ENCODE measurements at places on chromosomes 16 and 17. TPM values are rescaled to one million over a fixed set of nuclear protein-coding genes. Genes with fewer than 3 reads are reported as not detected.

GRCh38 chr17:37642681-37643080 lies 565 bp downstream of the DDX52 start:
- DNase-seq: no peak

GRCh38 chr17:32828822-32829221 lies 48.1 kb downstream of the MYO1D start:
- no peak for DNase-seq

GRCh38 chr16:79838496-79839259 lies 238.1 kb upstream of the MAF start:
- DNase-seq: no peak

- DNase-seq: no peak
Observed at GRCh38 chr16:79740252-79740651, 139.7 kb upstream of the MAF start.

GRCh38 chr16:64498363-64498762 lies 623.5 kb downstream of the CDH11 start:
- DNase-seq: no peak

GRCh38 chr16:79519448-79519847 lies 81.1 kb downstream of the MAF start:
- DNase-seq: no peak

DNA sequence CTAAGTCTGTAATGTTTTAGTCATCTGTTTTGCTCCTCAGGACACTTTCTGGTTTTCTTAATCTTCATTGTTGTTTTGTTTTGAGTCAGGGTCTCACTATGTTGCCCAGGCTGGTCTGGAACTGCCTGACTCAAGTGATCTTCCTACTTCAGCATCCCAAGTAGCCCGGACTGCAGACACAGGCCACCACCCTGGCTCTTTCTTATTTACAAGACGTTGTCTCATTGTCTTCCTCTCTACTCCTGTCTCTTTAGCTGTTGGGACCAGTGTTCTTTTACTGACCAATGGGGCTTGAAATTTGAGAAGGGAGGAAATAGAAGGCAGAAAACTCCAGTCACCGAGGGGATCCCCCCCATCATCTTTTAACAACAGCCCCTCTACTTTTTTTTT lies 1.2 kb downstream of the SCPEP1 start:
- no peak for DNase-seq

DNA sequence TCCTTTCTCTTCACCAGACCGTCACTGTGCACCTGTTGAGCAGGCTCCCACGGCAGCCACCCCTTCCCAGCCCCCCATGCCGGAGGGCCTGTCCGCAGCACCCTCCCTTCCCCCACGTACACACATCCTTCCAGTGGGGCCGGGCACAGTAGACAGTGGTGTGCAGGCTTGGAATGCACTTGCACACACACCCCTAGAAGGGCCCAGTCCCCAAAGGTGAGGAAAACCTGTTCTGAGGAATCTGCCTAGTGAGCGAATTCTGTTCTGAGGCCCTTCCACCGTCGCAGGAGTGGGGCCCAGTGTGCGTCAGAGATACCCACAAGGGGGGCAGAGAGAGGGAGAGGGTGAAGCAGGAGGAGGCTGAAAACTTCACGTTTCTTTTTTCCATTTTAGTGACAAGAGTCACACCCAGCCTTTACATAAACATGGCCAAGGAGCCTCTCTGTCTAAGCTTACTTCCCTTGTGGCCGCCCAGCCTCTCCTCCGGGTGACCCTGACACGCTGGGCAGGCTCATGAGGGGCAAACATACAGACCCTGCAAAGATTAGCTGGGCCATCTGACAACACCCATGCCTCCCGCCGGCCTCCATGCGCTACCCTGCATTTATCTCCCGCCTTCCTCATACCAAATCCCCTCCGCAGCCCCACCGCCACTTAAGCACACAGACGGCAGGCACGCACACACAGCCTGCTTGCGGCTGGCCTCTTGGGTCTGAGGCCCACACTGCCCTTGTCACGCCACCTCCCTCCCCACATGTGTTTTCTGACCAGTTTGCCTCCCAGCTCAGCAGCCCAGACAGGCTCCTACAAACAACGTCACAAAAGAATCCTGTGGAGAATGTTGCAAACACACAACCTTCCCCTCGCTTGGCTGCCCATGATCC lies 1.8 kb downstream of the ZBTB4 start:
- DNase-seq: no peak

DNA sequence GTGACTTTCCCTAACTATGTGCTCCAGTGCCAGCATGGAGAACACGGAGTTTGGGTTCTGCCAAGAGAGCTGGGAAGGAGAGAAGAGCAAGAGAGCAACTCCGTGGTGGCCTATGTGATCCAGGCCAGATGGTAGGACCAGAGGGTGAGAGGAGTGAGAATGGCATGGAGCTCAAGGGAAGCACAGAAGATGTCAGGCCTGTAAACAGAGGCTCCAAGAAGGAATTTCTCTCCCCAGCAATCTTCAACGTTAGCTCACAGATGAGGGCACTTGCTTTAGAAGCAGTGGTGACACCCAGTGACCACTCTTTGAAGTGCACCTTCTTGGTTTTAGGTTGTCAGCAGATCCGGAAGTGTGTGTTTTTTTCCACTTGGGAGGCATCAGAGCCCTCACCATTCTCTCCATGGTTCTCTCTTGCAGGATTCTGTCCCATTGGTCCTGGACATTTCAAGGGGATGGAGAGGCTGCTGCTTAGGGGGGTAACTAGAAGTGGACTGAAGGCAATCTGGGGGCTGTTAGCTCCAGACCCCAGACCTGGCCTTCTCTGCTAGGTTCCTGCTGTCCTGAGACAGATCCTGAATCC lies 18.1 kb upstream of the TMEM98 start:
- no peak for DNase-seq

- DNase-seq: peak; percentile 55
Observed at GRCh38 chr16:50696575-50697420, 3.4 kb downstream of the NOD2 start.

- no peak for DNase-seq
Observed at GRCh38 chr17:1229900-1230501, 40.2 kb upstream of the BHLHA9 start.

- DNase-seq: no peak
Observed at GRCh38 chr17:21143695-21144094, 16.9 kb downstream of the DHRS7B start.

DNA sequence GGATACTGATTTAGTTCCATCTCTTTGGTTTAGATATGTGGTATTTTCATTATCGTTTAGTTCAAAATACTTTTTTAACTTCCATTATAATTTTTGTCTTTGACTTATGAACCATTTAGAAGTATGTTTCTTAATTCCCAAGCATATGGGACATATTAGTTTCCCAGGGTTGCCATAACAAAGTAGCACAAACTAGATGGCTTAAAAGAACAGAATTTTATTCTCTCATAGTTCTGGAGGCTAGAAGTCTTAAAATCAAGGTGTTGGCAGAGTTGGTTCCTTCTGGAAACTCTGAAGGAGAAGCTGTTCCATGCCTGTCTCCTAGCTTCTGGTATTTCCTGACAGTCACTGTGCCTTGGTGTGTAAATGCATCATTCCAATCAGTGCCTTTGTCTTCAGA lies 291.5 kb upstream of the AXIN2 start:
- DNase-seq: no peak

DNA sequence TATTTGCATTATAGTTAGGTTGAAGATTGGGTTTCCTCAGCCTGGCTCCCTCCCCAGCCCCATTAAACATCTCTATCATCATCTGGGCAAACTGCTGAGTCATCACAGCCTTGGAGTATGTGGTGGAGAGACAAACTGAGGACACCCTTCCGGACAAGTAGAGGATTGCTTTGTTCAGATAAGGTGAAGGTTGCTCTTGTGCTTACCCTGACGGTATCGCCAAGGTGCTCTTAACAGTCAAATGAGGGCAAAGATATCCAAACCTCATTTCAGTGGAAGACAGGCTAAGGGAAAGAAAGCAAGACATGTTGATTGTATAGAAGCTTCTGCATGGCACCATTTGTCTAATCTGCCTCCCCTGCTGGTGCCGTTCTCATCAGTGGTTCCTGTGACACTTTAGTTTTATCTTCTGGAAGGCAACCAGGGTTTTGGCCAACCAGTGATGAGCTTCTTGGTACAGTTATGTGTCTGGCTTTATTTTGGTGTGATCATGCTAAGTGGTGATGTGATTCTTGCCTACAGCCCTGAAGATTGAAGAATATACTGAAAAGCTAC lies 56.9 kb upstream of the LGALS9 start:
- DNase-seq: no peak

DNA sequence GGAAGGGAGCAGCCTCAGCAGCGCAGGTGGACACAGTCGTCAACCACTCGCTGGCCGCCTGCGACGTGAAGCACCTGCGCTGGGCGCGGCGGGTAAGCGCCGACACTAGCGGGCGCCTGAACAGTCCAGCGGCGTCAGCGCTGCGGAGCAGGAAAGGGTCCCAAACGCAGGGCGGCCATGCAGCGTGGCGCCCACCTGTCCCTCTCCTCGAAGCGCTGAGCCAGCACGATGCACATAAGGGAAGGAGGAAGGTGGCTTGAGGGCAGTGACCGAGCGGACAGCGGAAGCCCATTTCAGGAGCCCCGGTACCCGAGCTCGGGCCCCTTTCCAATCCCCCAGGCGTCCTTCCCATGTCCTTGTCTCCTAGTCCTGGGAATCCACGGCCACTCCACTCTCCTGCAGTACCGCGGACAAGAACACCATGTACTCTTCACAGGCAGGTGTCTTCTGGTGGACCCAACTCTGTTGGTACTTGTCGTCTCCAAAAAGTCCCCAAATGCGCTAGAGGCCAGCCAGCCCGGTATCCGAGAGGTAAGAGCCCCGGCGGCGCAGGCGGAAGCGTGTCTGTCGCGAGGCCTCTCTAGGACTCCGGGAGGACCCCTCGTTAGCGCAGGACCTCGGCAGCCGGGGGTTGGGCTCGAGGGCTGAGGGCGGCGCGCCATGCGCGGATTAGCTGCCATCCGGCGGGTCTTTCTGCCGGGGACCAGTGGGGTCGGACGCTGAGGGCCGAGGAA lies 14.4 kb downstream of the ZNF232 start:
- DNase-seq: no peak

DNA sequence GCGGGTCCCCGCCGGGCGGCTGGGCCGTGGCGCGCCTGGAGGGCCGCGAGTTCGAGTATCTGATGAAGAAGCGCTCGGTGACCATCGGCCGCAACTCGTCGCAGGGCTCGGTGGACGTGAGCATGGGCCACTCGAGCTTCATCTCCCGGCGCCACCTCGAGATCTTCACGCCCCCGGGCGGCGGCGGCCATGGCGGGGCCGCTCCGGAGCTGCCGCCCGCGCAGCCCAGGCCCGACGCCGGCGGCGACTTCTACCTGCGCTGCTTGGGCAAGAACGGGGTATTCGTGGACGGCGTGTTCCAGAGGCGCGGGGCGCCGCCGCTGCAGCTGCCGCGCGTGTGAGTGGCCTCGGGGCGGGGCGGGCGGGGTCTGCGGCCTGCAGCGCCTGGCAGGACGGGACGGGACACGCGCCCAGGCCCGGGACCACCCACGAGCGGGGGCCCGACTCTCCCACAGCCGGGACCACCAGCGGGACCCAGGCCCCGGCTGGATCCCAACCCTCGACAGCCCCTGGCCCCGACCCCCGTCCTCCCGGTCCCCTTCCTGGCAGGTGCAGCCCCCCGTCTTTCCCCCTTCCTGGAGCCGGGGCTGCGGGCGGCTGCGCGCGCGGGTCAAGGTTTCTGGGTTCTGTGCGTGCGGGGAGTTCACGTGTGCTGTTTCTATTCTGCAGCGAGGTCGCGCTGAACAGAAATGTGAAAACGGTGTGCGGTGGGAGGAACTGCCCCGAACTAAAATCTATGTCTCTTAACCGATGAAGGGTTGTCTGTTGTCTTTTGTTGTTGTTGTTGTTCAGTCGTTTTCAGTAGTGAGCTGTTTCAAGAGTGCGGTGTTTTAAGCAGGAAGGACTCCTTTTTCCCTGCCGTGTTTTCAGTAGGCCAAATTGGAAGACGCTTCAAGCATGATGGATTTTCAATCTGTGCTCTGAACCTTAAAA lies 705 bp downstream of the FOXK2 start:
- no peak for DNase-seq

GRCh38 chr17:68257934-68258333 lies 10.1 kb downstream of the AMZ2 start:
- no peak for DNase-seq

DNA sequence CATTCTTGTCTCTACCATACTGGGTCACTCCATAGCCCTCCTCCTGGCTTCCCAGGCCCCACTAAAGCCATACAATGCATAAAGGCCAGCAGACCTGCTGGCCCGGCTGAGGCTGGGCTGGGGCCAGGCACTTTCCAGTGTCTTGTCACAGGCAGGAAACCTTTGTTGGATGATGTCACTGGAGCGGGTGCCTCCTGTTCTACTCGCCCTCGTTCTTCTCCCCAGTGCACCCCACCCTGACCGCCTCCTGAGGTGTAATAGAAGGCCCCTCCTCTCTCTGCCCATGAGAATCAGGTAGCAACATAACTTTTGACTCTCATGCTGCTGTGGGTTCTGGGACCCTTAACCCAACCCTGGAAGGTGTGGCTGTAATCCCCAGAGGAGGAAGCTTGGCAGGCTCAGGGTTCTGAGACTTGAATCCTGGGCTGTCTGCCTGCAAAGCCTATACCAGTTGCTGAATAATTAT lies 54.2 kb upstream of the IL34 start:
- DNase-seq: no peak

DNA sequence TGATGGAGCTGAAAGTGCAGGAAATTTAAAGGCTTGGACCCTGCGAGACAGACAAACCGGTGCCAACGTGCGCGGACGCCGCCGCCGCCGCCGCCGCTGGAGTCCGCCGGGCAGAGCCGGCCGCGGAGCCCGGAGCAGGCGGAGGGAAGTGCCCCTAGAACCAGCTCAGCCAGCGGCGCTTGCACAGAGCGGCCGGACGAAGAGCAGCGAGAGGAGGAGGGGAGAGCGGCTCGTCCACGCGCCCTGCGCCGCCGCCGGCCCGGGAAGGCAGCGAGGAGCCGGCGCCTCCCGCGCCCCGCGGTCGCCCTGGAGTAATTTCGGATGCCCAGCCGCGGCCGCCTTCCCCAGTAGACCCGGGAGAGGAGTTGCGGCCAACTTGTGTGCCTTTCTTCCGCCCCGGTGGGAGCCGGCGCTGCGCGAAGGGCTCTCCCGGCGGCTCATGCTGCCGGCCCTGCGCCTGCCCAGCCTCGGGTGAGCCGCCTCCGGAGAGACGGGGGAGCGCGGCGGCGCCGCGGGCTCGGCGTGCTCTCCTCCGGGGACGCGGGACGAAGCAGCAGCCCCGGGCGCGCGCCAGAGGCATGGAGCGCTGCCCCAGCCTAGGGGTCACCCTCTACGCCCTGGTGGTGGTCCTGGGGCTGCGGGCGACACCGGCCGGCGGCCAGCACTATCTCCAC lies at the start of gene NOG:
NOG (plus strand) TSS at position 54 of the 674 bp plus-strand sequence; CDS start at position 579, 525 bp downstream.
- no peak for DNase-seq

DNA sequence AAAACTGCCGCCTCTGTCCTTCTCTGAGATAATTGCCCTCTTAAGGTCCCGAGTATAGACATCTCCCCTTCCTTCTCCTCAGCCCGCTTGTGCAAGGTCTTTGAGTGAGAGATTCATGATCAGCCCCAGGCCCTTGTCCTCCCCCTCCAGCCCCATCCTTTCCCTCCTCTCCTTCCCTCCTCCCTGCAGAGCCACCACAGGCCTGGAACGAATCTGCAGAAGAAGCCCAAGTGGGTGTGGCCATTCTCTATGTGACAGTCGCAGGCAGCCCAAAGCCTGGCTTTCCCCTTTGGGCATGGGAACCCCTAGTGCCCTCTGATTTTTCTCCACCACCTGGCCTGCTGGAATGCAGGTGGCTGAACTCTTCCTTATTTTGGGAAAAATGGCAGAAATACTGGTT lies 7.2 kb upstream of the NDRG4 start:
- no peak for DNase-seq

GRCh38 chr17:78923660-78924453 lies 1.3 kb downstream of the TIMP2 start:
- no peak for DNase-seq

The TBC1D3C gene
- total RNA-seq: 0.15 TPM

The PRR11 gene
- total RNA-seq: 13.2 TPM

The PHKB gene
- 81.3 TPM for total RNA-seq

The SLC46A1 gene
- total RNA-seq: 4.0 TPM

The PIK3R5 gene
- total RNA-seq: 3.8 TPM

The LPCAT2 gene
- 10.0 TPM for total RNA-seq

The ASPA gene
- 0.23 TPM for total RNA-seq

The SPEM2 gene
- total RNA-seq: not detected

All from esophagus squamous epithelium (tissue), 5 donors.